ENCODE measurements at places on chromosomes 6 and 20.

- DNase-seq: no peak
Measured at GRCh38 chr6:72406517-72406916, 215.3 kb upstream of the KCNQ5 start.

- DNase-seq: no peak
Measured at GRCh38 chr6:54719633-54720032, 126.9 kb upstream of the FAM83B start.

- DNase-seq: no peak
Measured at GRCh38 chr6:129112591-129112990, 229.7 kb downstream of the LAMA2 start.

GRCh38 chr6:44304282-44305199 lies 8.6 kb downstream of the AARS2 start:
- no peak for DNase-seq

- no peak for DNase-seq
Measured at GRCh38 chr6:84332139-84333034, 104.9 kb upstream of the CEP162 start.

DNA sequence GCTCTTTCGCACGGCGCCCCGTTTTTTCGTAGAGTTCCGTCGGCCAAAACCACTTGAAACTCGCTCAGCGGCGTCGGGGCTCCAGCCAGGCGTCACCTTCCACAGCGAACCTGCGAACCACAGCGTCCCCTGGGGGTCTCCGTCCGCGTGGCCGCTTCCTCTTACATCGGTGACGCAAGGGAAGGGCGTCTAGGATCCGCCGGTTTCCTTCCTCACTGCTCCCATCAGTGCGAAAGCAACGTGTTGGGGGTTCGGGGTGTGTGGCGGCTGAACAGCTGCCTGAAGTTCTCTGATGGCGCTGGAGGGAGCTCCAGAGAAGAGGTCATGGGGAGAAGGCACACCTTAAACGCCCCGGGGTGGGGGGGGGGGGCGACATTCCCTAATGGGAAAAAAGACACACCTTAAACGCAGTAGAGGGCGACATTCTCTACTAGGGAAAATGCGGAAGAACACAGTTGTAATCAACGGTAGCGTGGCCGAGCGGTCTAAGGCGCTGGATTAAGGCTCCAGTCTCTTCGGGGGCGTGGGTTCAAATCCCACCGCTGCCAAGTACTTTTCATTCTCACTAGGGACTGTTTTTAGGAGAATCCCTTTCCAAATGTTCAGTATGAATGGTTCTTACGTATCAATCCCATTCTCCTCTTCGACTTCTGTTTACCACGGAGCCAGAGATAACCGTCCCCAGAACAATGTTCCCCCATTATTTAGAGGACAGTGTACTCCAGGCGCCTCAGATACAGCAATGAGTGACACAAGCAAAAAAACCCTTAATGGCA lies 16.4 kb downstream of the ZNF311 start:
- DNase-seq: no peak

- no peak for DNase-seq
Measured at GRCh38 chr6:111788379-111789276, 84.6 kb downstream of the FYN start.

- DNase-seq: no peak
Measured at GRCh38 chr20:37161830-37162549, 17.1 kb upstream of the RPN2 start.

- no peak for DNase-seq
Measured at GRCh38 chr20:19251958-19252357, 39.5 kb downstream of the SLC24A3 start.

DNA sequence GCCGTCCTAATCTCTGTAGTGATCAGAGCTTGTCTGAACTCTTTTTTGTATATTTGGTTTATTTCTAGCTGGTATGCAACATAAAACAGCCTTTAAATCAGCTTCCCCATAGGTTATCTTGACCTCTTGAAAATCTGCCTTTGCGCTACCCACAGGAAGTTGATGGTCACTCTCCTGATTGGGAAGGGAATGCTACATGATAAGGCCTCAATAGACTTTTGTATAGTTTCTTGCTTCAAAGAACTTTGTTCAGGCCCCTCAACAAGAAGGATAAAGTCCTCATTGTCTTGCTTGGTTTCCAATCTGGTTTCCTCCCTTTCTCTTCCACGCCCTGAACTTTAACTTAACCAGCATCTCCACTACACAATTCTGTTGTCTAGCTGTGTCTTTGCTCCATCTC lies 95.4 kb upstream of the TENT5A start:
- no peak for DNase-seq

- no peak for DNase-seq
Measured at GRCh38 chr6:97460394-97461080, 177.5 kb upstream of the MMS22L start.

DNA sequence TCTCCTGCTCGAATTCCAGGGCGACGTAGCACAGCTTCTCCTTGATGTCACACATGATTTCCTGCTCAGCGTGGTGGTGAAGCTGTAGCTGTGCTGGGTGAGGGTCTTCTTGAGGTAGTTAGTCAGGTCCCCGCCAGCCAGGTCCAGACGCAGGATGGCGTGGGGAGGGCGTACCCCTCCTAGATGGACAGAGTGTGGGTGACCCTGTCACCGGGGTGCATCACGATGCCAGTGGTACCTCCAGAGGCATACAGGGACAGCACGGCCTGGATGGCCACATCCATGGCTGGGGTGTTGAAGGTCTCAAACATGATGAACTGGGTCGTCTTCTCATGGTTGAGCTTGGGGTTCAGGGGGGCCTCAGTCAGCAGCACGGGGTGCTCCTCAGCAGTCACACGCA lies 110.2 kb upstream of the CNR1 start:
- no peak for DNase-seq

DNA sequence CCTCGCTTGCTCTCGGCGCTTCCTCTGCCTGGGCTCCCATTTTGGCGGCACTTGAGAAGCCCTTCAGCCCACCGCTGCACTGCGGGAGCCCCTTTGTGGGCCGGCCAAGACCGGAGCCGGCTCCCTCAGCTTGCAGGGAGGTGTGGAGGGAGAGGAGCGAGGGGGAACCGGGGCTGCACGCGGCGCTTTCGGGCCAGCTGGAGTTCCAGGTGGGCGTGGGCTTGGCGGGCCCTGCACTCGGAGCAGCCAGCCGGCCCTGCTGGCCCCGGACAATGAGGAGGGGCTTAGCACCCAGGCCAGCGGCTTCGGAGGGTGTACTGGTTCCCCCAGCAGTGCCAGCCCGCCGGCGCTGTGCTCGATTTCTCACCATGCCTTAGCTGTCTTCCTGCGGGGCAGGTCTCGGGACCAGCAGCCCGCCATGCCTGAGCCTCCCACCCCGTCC lies 10.2 kb upstream of the SRPK1 start:
- no peak for DNase-seq

DNA sequence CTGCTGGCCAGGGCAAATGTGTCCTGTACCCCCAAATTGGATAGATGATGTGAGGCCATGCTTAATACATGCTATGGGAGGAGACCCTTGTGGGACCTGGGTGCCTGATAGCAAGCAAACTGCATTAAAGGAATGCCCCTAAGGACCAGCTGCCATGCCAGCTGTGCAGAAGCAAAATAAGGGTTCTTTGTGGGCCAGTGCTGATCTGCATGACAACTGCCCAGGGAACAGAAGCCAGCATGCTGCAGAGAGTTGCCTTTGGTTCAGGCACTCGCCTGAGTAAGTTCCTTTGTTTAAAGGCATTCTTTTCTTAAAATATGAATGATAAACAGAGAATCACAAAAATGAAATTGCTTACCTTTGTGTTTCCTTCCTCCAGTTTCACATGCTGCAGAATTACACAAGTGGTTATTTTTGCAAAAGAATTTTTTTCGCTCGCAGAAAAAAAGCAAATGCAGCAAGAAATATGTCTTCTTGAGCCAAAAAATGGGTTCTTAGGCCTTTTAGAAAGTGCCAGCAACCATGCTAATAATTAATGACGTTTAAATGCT lies 6.9 kb upstream of the SYNDIG1 start:
- no peak for DNase-seq

DNA sequence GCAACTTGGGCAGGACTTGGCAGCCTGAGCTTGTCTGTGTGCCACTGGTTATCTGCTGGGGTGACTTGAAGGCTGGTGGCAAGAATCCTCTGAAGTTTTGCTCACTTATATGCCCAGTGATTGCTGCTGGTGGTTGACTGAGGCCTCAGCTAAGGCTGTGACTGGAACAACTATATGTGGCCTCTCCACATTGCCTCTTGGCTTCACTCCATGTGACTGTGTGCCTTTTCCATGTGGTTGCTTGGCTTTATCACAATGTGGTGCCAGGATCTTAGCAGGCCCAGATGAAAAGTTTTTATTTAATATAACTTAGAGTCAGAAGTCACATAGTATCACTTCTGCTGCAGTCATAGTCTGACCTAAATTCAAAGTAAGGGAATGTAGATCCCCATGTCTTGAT lies 104.5 kb downstream of the ADAT2 start:
- DNase-seq: no peak

GRCh38 chr6:129749749-129750120 lies 39.8 kb upstream of the ARHGAP18 start:
- DNase-seq: no peak

DNA sequence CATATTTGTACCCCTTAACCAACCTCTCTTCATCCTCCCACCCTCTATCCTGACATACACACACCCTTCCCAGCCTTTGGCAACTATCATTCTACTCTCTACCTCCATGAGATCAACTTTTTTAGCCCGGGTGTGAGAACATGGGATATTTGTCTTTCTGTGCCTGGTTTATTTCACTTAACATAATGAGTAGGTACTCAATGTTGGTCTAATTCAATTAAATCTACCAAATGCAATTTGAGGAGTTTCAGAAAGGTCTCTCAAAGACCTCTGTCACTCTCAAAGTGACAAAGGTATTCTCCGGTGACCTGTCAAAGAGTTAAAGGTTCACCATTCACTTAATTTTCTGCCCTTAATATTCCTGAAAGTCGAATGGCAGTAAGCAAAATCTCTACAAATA lies 87.7 kb downstream of the ME1 start:
- no peak for DNase-seq

DNA sequence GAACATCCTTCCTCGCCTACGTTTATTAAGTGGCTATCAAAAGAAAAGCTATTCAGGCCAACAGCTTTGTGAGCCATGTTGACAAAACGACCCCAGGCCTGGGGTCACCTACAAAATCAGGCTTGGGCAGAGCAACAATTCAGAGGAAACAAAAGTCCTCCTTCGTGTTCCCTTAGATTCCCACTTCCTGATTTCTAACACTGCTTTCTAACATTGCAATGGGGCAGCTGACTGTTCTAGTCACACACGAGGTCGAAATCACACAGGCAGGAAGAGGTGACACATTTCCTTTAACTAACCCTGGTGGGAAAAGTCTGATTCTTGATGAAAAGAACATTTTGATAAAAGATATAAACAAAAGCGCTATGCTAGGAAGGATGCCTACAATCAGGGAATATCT lies 31.9 kb downstream of the WDR27 start:
- no peak for DNase-seq

DNA sequence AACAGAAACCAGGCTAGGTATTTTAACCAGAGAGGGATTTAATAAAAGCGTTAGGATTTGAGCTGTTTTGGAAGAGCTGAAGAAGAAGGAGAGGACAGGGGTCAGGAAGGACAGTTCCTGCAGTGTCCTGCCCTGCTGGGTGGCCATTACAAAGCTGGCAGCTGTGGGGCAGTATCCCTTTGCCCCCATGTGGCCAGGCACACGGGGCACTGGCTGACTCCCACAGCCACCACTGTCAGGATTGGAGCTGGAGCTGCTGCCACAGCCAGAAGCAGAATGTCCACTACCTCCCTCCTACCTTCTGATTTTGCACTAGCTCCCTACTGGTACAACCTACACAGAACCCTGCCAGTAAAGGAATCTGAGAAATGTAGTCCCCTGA lies 46.5 kb downstream of the SLC22A3 start:
- no peak for DNase-seq

Data from stimulated activated CD4-positive, alpha-beta T cell treated with anti-CD3 and anti-CD28 coated beads, TNF-alpha, amount 100 ng/mL, for 48 hours (primary cell).